ENCODE measurements at places on chromosomes 5 and 9.

- DNase-seq, result no peak
Observed at GRCh38 chr9:90256345-90256744, 386.3 kb downstream of the DIRAS2 start.

GRCh38 chr5:5381310-5381913 is 41.1 kb upstream of the ICE1 start:
- no peak for DNase-seq

GRCh38 chr9:28832168-28832770 is 1259.0 kb upstream of the C9orf72 start:
- DNase-seq, result no peak

GRCh38 chr5:124544366-124545055 is 201.9 kb downstream of the ZNF608 start:
- no peak for DNase-seq

DNA sequence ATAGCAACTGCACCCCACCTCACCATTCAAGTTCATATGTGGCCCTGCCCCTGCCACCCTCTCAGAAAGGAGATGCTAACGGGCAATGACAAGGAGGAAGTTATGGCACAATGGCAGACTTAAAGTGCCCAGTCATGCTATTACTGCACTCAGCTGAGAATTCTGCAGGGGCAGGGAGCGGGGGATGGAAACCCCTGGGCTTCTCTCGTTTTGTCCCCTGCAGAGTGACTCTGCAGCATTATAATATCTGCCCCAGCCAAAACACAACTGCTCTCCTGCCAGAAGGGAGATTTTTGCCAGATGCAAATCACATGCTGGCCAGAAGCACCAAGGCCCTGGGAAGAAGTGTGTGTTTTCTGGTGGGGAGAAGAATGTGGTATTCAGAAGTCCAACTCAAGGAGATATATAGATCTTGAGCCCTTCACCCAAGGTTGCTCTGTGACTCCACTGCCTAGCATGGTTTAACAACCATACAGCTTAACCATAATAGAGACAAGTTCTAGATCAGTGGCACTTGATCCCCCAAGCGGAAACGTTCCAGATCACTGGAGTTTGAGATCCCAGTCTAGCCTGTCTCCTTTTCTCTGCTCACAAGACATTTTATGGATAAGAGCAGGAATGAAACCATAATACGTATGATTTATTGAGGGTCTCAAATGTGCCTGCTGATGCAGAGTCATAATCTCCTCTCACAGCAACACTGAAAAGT is 207.0 kb upstream of the MAP3K1 start:
- no peak for DNase-seq

DNA sequence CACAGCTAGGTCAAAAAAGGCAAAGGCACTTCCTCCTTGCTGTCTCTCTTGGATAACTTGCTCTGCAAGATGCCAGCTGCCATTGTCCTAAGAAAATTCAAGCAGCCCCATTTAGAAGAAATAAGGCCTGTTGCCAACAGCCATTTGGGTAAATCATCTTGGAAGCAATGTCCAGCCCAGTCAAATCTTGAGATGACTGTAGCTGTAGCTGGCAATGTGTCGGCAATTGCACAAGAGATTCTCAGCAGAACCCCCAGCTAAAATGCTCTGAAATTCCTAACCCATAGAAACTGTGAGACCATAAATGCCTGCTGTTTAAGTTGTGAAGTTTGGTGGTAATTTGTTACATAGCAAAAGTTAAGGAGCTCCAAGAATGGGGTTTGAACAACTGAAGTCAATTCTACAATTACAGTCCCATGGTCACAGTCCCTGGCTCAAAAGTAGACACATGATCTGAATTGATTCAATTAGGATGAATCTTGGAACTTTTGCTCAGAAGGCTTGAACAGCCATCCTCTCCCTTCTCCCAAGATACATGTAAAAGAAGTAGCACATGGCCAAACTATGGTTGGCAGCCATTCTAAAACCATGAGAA is 151.1 kb downstream of the MPDZ start:
- no peak for DNase-seq

- DNase-seq, result no peak
Observed at GRCh38 chr5:36414869-36415282, 113.2 kb upstream of the RANBP3L start.

GRCh38 chr5:41841325-41841724 is 28.9 kb downstream of the OXCT1 start:
- no peak for DNase-seq

DNA sequence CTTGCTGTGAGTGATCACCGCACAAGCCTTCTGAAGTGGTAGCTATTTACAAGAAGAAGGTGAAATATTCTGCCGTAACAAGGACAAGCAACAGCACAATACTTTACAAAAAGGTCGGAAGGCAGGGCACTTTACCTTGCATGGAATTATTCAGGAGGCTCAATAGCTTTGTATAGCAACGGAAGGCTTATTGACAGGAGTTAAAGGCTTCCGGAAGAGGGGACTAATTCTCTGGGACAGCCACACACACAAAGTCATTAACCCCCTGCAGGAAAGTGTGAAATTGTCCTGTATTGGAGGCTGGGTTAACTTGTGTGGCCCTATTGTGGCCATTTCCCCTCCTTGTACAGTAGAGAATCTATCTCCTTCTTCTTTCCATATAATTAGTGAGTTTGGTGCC is 199.3 kb upstream of the SEMA6A start:
- DNase-seq, result no peak

DNA sequence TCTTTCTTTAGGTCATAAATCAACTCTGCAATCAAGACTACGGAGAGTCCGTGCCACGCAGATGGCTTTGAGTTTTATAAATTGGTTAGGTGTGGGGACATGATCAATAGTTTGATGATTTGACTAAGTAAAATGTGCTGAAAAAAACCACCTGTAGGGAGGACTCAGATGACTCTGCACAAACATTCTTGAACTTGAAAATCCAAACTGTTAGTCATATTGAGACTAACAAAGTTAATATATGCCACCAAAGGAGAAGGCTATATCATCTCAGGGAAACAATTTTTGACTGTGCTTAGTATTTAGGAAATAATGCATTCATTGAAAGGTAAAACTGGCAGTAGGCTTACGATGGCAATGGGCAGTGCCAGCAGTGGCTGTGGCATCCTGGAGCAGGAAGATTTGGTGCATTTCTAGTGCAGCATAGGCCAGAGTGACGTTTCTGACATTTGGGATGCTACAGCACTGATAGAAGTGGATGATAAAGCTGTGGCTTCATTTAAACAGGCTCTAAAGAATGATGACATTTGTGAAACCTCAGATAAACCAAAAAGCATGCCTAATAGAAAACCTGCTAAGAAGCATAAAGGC is 291.1 kb downstream of the MLLT3 start:
- DNase-seq, result no peak

GRCh38 chr5:84794486-84795035 is 409.9 kb upstream of the EDIL3 start:
- DNase-seq, result no peak

- no peak for DNase-seq
Observed at GRCh38 chr5:59099270-59099994, 516.6 kb downstream of the RAB3C start.

DNA sequence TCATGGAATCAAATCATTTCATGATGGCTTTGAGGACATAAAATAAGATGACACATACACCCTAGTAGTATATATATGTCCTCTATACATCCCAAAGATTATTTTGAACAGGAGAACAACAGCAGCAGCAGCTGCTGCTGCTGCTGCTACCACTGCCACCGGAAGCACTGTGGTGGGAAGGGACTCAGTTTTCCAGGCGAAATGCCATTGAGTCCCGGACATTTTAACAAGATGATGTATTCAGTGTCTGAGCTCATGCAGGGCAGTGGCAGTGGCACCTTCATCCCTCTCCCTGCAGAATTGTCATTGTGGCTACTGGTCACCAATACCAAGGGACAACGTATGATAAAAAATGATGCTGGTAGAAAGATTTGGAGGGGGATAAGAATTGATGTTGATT is 151.3 kb downstream of the CHSY3 start:
- no peak for DNase-seq

DNA sequence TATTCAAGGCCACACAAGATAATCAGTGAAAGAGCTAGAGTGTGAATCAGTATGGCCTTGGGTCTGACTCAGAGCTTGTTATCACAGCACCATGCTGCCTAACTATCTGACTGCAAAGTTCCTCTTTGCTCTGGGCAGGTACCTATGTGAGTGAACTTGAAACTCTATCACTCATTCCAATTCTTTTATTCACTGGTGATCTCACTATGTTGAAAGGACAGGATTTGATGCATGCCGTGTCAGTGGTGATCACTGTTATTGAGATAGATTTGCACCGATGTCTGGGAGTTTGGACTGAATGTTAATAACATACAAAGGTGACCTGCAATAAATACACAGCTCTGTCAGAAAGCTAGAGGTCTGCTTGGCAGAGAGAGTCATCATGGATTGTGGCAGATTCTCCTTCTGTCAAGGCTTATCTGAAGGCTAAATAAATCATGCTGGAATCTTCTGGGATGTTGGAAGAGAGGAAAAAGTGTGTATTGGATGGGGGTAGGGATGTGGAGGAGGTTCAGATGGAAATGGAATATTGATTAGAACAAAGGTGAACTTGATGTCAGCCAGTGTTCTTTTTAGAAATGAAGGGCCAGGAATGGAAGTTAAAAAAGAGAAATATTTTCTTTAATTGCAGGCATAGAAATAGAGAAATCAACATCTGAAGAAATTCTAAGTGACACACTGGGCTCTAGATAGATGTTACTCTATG is 91.8 kb upstream of the TNC start:
- no peak for DNase-seq

GRCh38 chr5:78523314-78524193 is 125.0 kb downstream of the LHFPL2 start:
- no peak for DNase-seq

DNA sequence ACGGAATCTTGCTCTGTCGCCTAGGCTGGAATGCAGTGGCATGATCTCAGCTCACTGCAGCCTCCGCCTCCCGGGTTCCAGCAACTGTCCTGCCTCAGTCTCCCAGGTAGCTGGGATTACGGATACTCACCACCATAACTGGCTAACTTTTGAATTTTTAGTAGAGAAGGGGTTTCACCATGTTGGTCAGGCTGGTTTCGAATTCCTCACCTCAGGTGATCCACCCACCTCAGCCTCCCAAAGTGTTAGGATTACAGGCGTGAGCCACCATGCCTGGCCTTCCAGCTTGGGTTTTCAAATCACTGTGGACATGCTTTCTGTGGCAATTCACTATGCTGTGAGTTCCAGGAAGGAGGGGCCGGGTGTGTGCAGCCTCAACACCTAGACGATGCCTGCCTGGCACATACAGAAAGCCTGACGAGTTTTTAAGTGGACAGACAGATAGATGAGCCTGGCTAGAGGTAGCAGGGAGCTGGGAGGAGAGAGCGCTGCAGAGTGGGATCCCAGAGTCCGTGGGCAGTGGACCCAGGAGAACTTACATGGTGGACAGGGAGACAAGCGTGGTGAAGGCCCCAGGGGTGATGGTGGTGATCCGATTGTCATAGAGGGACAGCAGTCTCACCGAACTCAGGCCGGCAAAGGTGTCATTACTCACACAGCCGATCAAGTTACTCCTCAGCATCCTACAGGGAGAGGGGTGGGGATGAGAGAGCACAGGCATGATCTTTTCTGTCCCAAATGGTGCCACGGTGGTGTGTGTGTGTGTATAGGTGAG is 173.4 kb upstream of the PANK3 start:
- no peak for DNase-seq

GRCh38 chr9:99807956-99808355 is 13.7 kb upstream of the NR4A3 start:
- no peak for DNase-seq

Data from amniotic stem cell (primary cell).